CD4-positive, alpha-beta T cell (primary cell): ENCODE measurements at places on chromosomes 4 and X.

GRCh38 chrX:47590984-47591383, 8.7 kb downstream of the TIMP1 start:
- no peak for DNase-seq
- H3K36me3 ChIP-seq = no peaks in the 10 kb centered on the region
- peaks cover 6% of the 10 kb centered on the region for H3K4me1 ChIP-seq
- H3K4me3 ChIP-seq = no peak overlapping the region
- H3K27me3 ChIP-seq = no peaks in the 10 kb centered on the region

- DNase-seq = no peak
- peaks cover 10% of the 10 kb centered on the region for H3K27me3 ChIP-seq
- no peak overlapping the region for H3K4me3 ChIP-seq
- no peaks in the 10 kb centered on the region for H3K36me3 ChIP-seq
Observed at GRCh38 chr4:151567056-151567455, 158.1 kb downstream of the FHIP1A start.

GRCh38 chr4:52795533-52795932, 44.3 kb upstream of the ERVMER34-1 start:
- H3K27me3 ChIP-seq = no peaks in the 10 kb centered on the region
- H3K4me3 ChIP-seq = no peak overlapping the region

- peaks cover 11% of the 10 kb centered on the region for H3K4me1 ChIP-seq
- H3K4me3 ChIP-seq = no peak overlapping the region
- H3K27ac ChIP-seq = no peak overlapping the region
- no peak for DNase-seq
Observed at GRCh38 chr4:113822555-113823290, 61.2 kb upstream of the CAMK2D start.

- H3K27me3 ChIP-seq = no peaks in the 10 kb centered on the region
- H3K4me1 ChIP-seq = no peaks in the 10 kb centered on the region
- no peak for DNase-seq
- H3K27ac ChIP-seq = no peak overlapping the region
Observed at GRCh38 chrX:105126201-105126600, 94.3 kb downstream of the TEX13A start.

DNA sequence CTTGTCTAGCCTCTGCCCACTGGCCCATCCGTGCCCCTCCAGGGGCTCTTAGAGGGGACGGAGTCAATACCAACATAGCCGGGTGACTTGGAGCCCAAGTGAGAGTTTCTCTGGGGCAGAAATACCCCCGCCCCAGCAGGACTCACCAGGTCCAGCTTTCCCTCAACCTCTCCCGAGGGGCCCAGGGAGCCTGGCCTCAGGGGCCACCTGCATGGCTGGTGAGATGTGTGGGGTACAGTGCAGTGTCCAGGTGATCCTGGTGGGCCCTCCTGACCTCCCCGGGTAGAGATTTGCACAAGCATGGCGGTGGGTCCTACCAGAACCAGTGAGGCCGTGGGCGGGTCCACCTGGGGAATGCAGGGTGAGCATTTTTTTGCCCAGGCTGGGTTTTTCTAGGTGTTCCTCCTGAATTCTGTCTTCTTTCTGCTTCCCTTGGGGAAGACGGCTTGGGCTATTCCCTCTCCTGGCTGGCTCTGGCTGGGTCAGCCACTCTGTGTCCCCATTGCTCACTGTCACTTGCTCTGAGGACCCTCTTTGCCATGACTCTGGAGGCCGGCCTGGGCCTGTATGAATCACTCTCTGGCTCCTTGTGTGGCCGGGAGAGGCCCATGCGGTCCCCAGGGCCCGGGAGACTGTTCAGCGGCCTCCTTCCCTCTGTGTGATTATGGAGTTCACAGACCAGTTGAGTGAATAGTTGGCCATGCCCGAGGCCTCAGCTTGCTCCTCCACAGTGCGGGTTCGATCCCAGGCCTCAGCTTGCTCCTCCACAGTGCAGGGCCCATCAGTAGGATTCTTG, 71.0 kb upstream of the NKX1-1 start:
- H3K36me3 ChIP-seq = no peaks in the 10 kb centered on the region
- no peaks in the 10 kb centered on the region for H3K4me1 ChIP-seq
- no peak for DNase-seq
- no peak overlapping the region for H3K4me3 ChIP-seq

DNA sequence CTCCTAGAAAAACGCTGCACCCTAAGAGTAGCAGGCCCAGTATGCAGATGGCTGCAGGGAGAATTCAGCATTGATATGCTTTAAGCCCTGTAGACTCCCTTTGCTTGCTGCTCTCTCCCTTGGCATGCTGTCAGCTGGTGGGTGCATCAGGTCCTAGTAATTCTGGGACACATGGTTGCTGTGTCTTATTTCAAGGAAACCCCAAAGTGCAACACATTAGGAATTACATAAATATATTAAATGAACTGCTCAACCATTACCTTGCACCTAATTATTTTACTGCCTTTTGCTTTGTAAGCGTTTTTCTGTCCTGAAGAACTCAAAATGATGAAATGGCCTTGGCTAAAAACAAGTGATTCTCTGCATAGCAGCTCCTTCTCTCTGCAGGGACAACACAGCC, 516.3 kb downstream of the ZIC3 start:
- no peaks in the 10 kb centered on the region for H3K27me3 ChIP-seq
- H3K27ac ChIP-seq = no peak overlapping the region
- H3K36me3 ChIP-seq = no peaks in the 10 kb centered on the region
- no peak for DNase-seq
- no peaks in the 10 kb centered on the region for H3K4me1 ChIP-seq

DNA sequence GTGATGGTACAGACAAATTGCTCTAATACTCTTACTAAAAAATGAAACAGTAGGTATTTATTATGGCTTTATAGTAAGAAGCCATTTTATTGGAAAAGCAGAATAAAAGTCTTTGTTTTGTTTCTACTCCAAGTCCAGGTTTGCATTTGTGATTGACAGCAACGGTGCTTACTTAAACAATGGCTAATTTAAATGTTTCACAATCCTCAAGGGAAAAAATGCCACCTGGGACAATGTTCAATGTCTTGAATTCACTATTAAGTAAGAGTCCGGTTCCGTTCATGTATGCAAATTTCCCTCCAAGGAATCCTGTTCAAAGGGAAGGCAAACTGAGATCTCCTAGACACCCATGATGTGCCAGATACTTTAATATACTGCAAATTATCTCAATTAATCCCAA, 123.6 kb downstream of the RBM47 start:
- no peak overlapping the region for H3K4me3 ChIP-seq
- peaks cover 9% of the 10 kb centered on the region for H3K4me1 ChIP-seq
- no peak overlapping the region for H3K27ac ChIP-seq

DNA sequence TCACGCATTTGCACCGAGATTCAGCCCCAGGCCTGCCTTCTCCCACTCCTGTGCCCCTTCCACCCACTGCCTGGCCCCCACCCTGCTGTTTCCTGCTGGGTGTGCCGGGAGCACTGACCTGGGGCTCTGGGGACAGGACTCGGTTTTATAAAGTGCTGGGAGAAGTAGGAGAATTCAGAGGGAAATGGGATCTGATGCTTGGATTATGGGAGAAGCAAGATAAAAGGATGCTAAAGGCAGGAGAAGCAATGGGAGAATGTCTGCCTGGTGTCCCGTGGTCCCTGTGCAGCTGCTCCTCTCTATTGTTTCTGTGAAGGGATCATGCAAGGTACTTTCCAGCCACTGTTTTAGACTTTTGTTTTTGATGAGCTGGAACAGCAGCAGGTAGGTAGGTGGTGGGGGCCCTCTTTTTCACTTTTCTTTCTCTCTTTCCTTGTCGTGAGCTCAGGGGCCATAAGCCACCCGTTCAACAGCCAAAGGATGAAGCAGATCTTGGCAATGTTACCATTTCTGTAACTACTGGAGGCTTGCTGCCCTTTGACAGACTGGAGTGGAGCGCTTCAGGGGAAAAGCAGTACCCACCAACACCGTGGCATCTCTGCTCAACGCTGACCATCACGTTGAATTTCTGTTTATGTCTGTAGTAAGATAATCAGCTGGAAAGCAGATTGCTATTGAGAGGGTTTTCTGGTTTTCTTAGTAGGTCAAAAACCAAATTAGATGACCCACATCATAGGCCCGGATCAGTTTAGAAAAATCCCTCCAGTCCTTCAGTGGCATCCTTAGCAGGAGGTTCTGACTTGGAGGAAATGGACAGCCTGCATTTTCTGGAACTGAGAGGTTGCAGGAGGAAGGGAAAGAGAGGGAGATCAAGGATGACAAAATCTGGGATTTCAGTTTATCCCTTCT, 63.8 kb upstream of the ENPP6 start:
- no peak overlapping the region for H3K4me3 ChIP-seq
- no peaks in the 10 kb centered on the region for H3K27me3 ChIP-seq
- H3K4me1 ChIP-seq = peaks cover 40% of the 10 kb centered on the region
- DNase-seq = no peak
- no peak overlapping the region for H3K27ac ChIP-seq

- no peaks in the 10 kb centered on the region for H3K27me3 ChIP-seq
- no peak overlapping the region for H3K27ac ChIP-seq
- peaks cover 26% of the 10 kb centered on the region for H3K4me1 ChIP-seq
Observed at GRCh38 chr4:185257694-185258093, 48.3 kb downstream of the SNX25 start.

DNA sequence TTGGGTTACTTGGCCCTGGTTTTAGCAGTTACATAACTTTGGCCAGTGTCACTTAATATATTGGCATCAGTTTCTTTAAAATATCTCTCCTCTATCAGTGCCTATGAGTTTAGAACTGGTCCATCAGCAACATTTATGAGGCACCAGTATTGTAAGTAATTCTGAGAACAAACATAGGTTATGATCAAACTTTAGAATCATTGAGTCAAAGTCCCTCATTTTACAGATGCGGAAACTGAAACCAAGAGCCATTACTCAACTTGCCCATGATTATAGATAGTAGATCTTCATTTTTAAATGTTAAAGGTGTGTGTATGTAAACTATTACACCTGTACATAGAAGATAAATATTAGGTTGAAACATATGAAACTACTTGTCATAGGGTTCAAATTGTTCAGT, 4.5 kb downstream of the NIPAL1 start:
- no peak overlapping the region for H3K27ac ChIP-seq
- H3K27me3 ChIP-seq = no peaks in the 10 kb centered on the region
- no peak for DNase-seq
- peaks cover 14% of the 10 kb centered on the region for H3K4me1 ChIP-seq

- H3K36me3 ChIP-seq = no peaks in the 10 kb centered on the region
- no peak overlapping the region for H3K27ac ChIP-seq
- DNase-seq = no peak
- H3K4me1 ChIP-seq = peaks cover 5% of the 10 kb centered on the region
- H3K27me3 ChIP-seq = no peaks in the 10 kb centered on the region
- H3K4me3 ChIP-seq = no peak overlapping the region
Observed at GRCh38 chrX:17792826-17793225, 55.5 kb downstream of the SCML1 start.
